ENCODE measurements at places on chromosomes 11 and 22. TPM values are rescaled to one million over a fixed set of nuclear protein-coding genes. Genes with fewer than 3 reads are reported as not detected.

Gene CDCA5
- polyA plus RNA-seq = 14.0 TPM

Gene SCGB2A2
- not detected for polyA plus RNA-seq

Gene NXPE2
- not detected for polyA plus RNA-seq

Gene ANGPTL5
- polyA plus RNA-seq = 0.03 TPM

Gene XKR3
- polyA plus RNA-seq = not detected

Gene GLYAT
- polyA plus RNA-seq = not detected

Gene SLC22A25
- not detected for polyA plus RNA-seq

Gene ZNF280A
- not detected for polyA plus RNA-seq

Gene KRTAP5-8
- polyA plus RNA-seq = 0.14 TPM

Gene MS4A7
- 0.04 TPM for polyA plus RNA-seq

DNA sequence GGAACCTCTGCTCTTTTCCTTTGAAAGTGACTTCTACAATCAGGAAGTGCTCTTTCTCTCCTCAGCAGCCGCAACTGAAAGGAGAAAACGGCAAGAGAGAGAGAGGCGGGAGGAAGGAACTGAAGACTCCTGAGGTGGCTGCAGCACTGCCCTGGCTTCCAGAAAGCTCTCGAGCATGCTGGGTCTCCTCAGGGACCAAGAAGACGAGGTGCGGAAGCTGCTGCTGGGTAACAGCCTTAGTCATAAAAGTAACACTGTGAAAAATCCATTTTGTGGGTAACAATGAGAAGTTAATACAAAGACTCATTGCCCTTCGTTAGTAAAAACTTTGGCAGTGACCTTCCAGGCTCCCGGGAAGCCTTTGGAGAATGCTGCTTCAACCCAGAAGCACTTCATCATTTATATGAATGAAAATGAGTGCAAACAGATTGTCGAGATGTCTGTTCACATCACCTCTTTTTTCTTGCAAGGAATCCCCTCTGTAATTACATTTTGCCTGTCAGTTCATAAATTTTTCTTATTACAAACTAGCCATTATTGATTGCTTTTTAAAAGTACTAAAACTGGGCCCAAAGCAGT lies 473.4 kb downstream of the SOX6 start:
- DNase-seq = no peak

DNA sequence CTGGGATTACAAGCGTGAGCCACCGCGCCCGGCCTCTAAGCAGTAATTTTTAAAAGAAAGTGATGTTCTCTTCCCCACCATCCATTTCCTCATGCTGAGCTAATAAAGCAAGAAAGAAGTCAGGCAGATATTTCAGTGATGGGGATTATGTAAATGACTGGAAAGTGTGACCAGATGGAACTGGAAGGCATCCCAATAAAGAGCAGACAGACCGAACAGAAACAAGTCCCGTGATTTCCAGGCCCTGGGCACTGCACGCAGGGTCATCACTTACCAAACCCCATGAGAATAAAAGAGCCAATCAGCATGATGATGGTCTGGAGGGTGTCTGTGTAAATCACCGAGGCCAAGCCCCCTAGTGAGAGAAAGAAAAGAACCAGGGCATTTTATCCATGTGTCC lies 18.2 kb downstream of the SLC5A4 start:
- DNase-seq = no peak

- DNase-seq = no peak
These were observed 86.1 kb upstream of the BDNF start for GRCh38 chr11:27786331-27786730.

DNA sequence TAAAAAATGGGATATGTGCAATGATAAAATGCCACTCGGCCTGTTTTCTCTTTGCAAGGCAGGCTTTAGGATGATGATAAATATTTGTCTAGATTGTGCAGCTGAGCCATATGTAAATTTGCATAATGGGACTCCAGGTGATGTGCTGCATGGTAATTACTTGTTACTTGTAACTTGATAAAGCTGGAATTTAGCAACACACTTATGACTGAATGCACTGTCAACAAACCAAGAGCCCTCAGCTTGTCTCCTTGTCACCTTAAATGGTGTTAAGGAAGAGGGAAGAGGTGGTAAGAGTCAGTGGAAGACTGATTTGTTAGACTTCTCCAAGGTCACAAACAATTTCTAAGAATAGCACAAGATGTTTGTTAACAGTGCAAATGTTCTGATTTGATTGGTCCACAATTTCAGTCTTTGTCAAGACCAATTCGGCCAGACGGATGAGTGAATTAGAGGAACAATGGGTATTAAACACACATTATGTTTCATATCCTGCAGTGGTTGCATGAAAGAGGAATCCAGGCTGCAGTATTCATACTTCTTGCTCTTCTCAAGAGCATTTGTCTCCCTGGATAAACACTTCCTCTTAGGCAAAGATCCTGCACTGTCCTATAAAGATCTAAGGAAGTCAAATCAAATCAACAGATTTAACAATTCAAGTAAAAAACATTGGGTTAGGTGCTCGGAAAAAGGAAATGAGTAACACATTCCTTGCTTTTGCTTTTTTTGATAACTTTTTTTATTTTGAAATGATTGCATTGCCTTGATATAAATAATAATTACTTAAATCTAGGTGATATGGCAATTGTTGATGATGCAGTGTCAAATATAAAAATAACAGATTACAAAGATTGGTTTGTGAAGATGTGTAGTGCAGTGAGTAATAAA lies 448.3 kb upstream of the DDI1 start:
- peak; percentile 90 for DNase-seq

DNA sequence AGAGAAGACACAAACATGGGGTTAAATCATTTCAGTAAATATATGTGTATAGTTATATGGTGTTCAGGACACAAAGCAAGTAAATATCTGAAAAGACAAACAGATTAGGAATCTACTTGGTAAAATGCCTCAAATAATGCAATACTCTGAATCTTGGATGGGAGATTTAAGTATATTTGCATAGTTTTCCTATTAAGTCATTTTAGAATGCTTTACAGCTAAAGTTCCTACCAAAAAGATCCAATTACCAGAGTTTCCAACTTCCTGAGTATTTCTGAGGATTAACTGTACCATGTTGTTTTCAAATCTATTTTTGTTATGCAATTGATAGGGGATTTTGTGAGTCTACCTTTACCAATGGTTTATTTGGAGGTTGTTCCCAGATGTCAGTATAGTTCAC lies 424.4 kb upstream of the CCDC179 start:
- no peak for DNase-seq

- DNase-seq = no peak
These were observed 558.7 kb downstream of the INSC start for GRCh38 chr11:15673408-15673831.

- DNase-seq = no peak
These were observed 97.6 kb upstream of the CLMP start for GRCh38 chr11:123292647-123293046.

- DNase-seq = no peak
These were observed 637.0 kb downstream of the OPCML start for GRCh38 chr11:132895340-132895739.

DNA sequence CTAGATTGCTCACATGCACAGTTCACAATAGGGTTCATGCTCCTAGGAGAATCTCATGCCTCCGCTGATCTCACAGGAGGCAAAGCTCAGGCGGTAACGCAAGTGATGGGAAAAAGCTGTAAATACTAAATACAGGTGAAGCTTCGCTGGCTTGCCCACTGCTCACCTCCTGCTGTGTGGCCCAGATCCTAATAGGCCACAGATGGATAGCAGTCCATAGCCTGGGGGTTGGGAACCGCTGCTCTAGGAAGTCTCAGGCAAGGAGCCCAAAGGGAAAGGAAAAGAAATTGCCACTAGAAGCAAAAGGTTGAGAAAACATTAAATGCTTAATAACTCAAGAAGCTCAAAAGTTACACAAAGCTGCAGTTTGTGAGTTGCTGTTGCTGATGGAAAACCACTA lies 3.2 kb upstream of the TRPC6 start:
- DNase-seq = no peak

GRCh38 chr11:7020183-7020917 lies at the start of the genes NLRP14 and ZNF214:
NLRP14 (plus strand) TSS chr11:7020479; CDS start chr11:7038587, 18,108 bp downstream.
ZNF214 (minus strand) TSS chr11:7020346; CDS start chr11:7002835, 17,511 bp downstream.
- DNase-seq = peak; percentile 92

DNA sequence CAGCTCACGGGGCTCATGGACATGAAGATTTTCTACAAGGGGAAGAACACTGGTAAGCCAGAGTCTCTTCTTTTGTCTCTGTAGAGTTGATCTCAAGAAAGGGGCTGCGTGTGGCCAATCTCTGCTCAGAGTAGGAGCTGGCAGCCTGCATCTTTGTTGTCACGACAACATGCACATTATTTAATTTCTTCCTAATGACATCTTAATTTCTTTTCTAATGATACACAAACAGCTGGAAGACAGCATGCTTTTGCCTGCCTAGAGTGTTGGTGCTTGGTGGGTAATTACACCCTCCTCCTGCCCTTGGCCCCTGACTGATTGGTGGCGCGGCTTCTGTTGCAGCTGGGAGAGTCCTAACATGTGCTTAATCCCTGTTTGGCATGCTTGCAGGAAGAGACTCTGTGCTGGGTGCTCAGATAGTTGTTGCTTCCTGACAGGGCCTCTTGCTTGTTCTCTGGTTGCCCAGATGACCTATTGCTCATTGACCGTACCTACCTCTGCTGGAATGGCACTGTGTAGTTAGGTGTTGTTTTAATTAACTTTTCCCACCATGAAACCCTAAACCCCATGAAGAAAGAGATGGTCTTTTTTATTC lies 106.9 kb upstream of the SORL1-AS1 start:
- DNase-seq = no peak

DNA sequence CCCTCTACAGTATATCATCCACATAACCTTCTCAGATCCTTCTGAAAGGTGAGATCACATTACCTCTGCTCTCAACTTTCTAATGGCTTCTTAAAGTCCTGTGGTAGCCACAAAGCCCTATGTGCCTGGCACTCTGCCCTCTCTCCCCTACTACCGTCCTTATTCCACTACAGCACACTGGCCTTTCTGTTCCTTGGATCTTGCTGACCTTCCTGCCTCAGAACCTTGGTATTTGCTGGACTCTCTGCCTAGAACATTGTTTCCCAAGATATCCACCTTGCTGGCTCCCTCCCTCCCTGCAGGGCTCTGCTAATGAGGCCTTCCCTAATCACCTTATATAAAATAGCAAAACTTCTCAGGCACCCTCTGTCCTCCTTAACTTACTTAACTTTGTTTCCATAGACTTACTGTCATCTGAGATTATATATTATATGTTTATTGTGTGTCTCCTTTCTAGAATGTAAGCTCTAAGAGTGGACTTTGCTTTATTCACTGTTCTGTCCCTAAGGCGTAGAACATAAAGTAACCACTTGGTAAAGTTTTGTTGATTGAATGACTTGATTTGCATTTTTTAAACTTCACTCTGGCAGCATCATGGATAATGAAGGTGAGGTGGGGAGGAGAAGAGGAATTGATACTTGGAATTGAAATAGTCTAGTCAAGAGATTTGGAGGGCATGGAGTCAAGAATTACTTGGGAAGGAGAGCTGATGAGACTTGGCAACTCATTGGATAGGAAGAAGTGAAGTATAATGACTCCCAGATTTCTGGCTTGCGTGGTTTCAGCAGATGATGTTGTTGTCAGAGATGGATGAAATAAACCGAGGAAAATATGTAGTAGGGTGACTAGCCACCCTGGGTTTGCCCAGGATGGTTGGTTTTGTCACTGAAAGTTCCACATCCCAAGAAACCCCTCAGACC lies 10.5 kb downstream of the POLD3 start:
- no peak for DNase-seq

GRCh38 chr22:39182478-39183030 lies 30.1 kb upstream of the CBX7 start:
- DNase-seq = no peak
